ENCODE measurements at places on chromosomes 3 and 15.

DNA sequence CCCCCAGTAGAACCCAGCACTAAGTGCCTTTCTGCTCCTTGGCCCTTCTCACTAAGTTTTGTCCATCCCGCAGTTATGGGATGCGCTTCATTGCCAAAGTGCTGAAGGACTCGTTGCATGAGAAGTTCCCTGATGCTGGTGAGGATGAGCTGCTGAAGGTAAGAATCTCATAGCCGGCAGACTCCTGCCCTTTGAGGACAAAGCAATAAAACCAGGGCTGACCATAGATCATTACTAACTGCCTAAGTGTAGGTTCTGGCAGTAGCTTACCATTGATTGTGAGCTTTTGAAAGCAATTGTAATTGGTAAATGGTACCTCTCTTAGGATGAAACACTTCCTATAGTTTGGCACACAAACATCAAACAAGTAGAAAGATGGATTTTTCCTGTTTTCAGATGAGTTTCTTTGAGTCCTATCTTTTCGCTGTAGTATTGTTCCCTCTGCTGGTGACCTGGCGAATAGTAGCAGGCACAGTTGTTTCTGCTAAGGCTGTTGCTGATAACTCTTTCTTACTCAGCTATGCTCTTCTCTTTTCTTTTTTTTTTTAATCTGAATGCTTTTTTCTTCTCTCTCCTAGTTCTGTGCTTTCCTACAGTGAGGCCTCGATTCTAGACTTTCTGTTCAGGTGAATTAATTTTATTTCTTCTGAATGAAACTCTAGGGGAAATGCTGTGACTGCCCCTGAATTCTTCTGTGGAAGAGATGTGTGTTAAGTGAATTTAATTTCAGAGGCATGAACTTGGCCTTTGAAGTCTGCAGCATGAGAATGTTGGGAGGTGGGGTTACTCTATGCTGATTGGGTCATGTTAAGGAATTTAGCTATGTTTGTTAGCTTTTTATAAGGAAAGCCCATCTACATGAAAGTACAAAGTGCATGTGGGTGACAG, 47.4 kb upstream of the CRTC3 start:
- peak; percentile 32 for DNase-seq

DNA sequence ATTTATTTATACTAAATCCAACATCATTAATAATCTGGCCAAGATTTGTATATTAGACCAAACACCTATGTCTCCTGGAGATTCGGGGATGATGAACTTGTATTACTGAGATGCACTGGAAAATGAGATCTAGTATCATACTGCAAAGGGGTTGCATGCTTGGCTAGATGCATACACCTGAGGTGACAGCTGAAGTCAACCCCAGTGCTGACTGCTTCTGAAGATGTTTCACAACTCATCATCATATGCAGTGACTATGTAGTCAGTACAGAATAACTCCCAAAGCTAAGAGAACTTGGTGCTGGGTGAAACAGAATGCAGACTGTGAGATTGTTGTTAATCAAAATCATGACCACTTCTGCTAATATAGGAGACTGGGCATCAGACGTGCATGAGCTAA, 1114.2 kb downstream of the NSUN3 start:
- no peak for DNase-seq

DNA sequence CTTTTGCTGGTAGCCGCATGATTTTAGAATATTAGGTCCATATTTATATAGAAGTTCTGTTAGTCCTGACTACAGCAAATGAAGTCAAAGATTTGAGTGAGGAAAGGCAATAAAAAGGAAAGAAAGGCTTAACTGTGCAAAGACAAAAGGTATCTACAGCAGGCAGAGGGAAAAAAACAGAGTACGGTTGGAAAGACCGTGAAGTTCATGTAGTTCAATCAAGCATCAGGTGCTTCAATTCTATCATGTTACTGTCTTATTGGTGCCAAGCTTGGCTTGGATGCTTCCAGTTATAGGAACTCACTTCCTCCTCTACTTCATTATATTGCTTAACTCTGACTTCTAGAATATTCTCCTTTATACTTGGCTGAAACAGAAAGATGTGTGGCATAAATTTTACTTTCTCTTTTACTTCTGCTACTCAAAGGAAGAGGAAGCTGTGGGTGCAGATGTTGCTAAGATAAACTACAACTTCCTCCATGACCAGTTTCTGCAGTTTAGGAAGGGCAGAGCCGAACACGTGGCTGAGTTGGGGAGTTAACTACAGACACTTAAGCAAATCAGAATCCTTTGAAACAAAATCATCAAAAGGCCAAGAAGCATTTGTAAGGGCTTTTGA, 72.6 kb upstream of the ZBED2 start:
- DNase-seq = no peak

DNA sequence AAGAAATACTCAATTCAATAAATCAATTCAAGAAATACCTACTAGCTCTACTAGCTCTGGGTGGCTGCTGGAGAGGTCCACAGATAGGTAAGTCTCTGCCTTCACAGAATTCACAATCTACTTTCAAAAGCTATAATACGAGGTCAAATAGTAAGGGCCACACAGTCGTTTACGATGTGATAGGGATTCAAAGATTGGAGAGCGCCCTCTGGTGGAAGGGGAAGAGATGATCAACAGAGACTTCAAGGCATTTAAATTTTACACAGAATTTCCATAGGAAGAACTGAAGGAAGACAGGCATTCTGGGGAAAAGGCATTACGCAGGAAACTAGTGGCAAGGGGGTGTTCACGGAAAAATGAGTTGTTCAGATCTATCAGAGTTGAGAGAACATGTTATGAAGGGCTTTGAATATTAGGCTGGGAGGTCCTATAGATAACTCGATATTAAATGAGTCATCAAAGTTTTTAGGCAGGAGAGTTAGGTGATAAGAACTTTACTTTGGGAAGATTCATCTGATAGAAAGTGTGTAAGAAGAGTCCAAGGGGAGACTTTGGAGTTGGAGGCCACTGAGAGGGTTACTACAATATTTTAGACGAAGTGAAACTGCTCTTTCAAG, 128.8 kb downstream of the FRMD5 start:
- DNase-seq = peak; percentile 29

- DNase-seq = no peak
Measured at GRCh38 chr15:92159906-92160841, 233.5 kb upstream of the ST8SIA2 start.

DNA sequence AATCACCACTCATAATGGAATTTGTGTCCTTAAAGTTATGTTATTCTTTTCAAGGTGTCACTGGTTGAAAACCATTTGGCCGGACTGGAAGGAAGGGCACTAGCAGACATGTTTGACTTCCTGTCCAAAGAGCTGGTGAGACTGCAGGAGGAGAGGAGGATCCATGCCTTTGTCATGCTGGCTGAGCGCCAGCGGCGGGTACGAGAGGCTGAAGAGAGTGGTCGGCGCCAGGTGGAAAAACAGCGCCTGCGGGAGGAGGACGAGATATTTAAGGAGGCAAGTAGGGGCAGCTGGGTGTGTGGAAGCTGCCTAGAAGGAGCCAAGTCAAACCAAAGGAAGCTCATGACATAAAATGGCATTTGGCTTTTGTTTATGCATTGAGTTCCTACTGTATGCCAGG, 38.0 kb upstream of the NR1I2 start:
- no peak for DNase-seq

GRCh38 chr3:78689378-78689777, 1078.4 kb downstream of the ROBO1 start:
- no peak for DNase-seq

DNA sequence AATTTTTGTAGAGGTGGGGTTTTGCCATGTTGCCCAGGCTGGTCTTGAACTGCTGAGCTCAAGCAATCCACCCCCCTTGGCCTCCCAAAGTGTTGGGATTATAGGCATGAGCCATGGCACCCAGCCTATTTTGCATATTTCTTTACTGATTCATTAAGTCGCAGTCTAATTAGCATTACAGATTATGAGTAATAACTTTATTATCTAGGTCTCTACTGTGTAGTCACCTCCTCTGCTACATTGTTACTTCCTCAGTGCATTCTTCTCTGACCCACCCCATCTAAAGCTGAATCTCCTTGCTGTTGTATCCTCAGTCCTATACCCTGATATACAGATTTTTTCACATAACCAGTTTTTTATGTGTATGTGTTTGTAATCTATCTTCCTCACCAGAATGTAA, 61.7 kb downstream of the TFDP2 start:
- DNase-seq = no peak

DNA sequence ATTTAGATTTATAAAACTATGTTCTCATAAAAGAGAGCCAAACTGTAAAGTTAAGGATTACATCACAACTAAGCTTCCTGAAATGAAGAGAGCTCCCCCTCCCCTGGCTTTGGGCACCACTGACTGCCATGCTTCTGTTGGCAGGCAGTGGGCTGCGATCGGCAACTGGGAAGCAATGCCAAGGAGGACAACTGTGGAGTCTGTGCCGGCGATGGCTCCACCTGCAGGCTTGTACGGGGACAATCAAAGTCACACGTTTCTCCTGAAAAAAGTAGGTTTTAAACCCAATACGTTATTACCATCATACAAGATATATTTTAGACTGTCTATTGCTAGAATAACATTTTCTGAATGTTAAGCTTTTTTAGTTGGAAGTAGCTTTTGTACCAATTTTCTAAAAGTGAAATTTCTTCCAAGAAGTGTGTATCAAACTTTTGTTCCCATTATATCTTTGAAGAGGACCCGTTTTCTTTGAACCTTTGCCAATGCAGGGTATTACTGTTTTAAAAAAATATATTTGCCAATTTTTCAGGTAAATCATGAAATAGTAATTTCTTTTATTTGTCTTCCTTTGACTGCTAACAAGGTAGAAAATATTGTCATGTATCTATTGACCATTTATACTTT, 184.1 kb downstream of the ADAMTSL3 start:
- no peak for DNase-seq

DNA sequence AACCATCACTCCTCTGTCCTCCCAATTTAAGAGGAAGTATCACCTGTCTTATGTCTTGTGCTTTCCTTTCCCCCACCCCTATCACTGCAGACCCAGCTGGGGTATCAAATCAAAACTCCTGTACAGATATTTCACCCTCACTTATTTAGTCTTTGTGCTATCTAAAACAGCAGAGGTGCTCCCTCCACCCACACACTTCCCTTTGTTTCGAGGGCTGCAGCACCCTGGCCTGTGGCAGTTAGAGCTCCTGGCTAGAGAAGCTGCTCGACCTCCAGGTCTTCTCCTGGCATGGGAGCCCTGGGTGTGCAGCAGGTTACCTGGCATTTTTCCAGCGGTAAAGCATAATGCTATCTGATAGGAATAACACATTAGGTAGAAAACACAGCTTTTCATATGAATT, 181.4 kb upstream of the BCL6 start:
- no peak for DNase-seq

DNA sequence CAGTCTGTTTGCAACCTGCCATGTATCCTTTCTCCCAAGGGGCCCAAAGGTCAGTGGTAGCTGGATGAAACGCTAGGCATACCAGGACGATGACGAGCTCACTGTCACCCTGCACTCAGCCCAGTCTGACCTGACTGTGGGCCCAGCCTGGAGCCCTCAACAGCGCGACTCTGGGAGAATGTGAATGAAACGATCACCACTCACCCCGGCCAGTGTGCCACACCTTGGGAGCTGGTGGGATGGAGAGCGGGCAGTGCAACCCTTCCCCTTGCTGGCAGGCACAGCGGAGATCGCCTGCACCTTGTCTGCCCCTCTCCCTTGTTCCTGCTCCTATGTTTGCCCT, 27.2 kb downstream of the SRPRB start:
- DNase-seq = no peak

GRCh38 chr3:61938878-61939549, 377.6 kb downstream of the PTPRG start:
- no peak for DNase-seq

DNA sequence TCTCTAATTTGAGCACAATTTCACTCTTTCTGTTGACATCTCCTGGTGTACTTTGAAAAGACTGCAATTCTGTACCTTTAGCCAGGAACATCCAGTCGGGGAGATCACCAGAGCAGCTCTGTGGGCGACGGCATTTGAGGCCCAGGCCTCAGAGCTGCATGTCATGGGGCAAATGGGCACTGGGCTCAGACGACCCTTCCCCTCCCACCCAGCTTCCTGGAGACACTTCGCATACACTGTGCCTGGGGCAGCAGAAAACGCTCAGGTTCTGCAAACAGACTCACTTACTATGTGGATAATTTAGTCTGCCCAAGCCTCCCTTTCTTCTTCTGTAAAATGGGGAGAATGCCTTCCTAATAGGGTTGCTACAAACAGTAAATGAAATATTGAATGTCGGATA, 96.9 kb downstream of the HMG20A start:
- DNase-seq = no peak

- DNase-seq = no peak
Measured at GRCh38 chr15:99717161-99718009, 15.9 kb downstream of the LYSMD4 start.

GRCh38 chr3:4514321-4514720, 21.2 kb downstream of the ITPR1 start:
- DNase-seq = no peak

GRCh38 chr15:29139540-29140459, 129.8 kb downstream of the NSMCE3 start:
- no peak for DNase-seq

- no peak for DNase-seq
Measured at GRCh38 chr3:197700095-197700494, 36.6 kb downstream of the RUBCN start.

- DNase-seq = peak; percentile 3
Measured at GRCh38 chr15:56693761-56694160, 39.5 kb downstream of the ZNF280D start.

- DNase-seq = no peak
Measured at GRCh38 chr3:4866866-4867265, 112.4 kb upstream of the BHLHE40 start.

GRCh38 chr3:153972862-153973261, 148.3 kb upstream of the ARHGEF26 start:
- DNase-seq = no peak

- DNase-seq = no peak
Measured at GRCh38 chr15:52683580-52683979, 4.4 kb upstream of the ATOSA start.

- DNase-seq = no peak
Measured at GRCh38 chr3:3110749-3111361, 681 bp upstream of the IL5RA start.

- DNase-seq = no peak
Measured at GRCh38 chr15:60134609-60135008, 130.5 kb downstream of the FOXB1 start.

- DNase-seq = no peak
Measured at GRCh38 chr15:70234256-70234905, 136.7 kb upstream of the TLE3 start.

GRCh38 chr15:89346516-89347231, 12.1 kb upstream of the POLG start:
- no peak for DNase-seq

DNA sequence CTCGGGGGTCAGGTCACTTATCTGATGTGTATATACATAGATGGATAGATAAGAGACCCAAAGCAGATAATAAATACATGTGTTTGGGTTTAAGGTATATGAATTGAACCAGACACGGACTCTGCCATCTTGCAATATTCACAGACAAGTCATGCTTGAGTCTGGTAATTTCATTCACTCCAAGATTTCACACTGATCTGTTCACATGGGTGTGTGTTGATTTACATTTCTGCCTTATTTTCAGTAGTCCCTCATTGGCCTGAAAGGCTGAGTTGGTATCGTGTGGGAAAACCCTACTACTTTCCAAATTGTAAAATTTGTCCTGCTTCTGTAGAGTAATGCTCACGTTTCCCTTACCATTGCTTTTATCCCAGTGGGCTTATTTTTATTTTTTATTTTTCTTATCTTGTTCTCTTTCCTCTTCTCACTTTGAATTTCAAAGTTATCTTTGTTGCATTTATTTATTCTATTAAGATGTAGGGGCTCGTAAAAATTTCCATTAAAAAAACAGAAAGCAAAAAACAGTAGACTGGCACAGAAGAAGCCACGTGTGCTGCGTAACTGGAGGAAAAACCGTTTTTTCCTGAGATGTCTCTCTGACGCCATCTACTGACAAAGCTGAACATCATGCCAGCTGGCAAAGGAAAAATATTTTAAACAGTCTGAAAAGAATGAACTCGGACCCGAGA, 10.8 kb upstream of the MFSD1 start:
- DNase-seq = no peak
